Activated T-helper 1 cell treated with anti-CD3 and anti-CD28 coated beads, Interleukin-2, amount 50 U/mL, for 16 hours (primary cell): ENCODE measurements at places on chromosomes 7 and 10.

GRCh38 chr7:6419310-6419773 is 28.4 kb downstream of the DAGLB start:
- no peak for DNase-seq

- no peak for DNase-seq
These were observed 52.2 kb downstream of the R3HCC1L start for GRCh38 chr10:98186681-98187080.

- peak; percentile 34 for DNase-seq
These were observed at the start of gene GIMAP7 for GRCh38 chr7:150514748-150515222. GIMAP7 (plus strand) TSS chr7:150514872; CDS start chr7:150519975, 5,103 bp downstream.

- DNase-seq = no peak
These were observed 185.8 kb upstream of the SMIM30 start for GRCh38 chr7:113304104-113304503.

GRCh38 chr10:83073472-83073871 is 1065.8 kb upstream of the GHITM start:
- no peak for DNase-seq

GRCh38 chr10:34584164-34584563 is 230.9 kb downstream of the PARD3 start:
- DNase-seq = no peak

GRCh38 chr10:78419481-78420265 is 386.0 kb downstream of the RPS24 start:
- no peak for DNase-seq

- DNase-seq = no peak
These were observed 507.5 kb upstream of the SORCS1 start for GRCh38 chr10:107671960-107672359.

DNA sequence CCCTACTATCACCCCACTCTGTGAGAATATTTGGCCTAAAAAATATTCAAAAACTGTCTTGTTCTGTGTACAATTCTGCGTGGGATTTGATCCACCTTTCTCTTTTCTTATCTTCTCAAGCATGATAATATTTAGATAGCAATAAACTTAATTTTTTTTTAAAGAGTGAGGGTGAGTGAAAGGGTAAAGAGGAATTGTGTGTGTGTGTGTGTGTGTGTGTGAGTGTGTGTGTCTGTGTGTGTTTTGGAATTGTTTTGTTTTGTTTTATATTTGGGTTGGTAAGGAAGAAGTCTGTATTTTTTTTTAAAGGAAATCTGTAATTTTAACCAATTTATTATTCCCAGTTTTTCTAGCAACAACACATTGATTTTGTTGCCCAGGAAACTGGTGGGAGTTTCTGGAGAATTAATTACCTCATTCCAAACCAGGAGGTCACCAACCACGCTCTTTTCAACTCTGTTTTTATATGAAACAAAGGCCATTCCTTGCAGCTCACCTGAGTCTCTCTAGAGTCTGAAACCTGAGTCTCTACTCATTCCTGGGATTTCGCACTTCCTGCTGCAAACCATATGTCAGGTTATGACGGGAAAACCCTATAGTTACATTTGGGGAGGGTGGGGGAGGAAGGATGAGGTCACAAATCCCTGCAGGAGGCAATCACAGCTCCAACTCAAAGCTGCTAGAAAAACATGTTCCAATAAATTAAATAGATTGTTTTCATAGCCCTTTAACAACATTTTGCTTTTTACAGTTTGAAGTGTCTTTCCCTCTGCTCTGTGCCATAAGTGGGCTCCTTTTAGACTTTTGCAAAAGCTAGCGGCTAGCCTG is 38.1 kb upstream of the XPNPEP1 start:
- DNase-seq = no peak

- no peak for DNase-seq
These were observed 146.4 kb upstream of the LYZL2 start for GRCh38 chr10:30775779-30776591.

DNA sequence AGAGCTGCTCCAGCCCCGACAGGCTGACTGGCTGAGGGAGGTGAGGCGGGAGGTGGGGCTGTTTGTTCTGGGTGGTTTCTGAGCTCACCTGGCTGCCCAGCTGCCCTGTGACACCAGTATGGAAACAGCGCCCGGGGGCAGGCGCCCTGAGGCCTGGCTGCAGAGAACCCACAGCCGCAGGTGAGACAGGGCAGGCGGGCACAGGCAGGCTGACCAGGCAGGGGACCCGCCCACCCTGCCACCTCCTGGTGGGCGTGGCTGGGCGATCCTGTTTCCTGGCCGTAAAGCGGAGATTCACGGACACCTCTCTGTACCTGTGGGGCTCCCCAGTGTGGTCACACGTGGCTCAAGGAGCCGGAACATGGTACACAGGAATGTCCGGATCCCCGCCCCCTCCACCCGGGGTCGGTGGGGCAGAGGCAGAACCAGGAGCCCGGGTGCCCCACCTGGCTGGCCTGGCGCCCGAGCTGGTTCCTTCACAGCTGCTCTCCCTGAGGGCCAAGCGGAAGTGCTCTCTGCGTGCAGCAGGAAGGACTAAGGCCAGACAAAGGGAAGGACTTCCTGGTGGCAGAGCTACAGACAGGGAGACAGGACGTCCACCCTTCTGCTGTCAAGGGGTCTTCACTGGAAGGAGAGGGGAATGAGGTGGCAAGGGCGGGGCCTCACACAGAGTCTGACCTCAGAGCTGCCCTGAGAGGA is 3.9 kb downstream of the MICALL2 start:
- DNase-seq = no peak

GRCh38 chr7:157674027-157674714 is 337.4 kb downstream of the DNAJB6 start:
- DNase-seq = no peak

DNA sequence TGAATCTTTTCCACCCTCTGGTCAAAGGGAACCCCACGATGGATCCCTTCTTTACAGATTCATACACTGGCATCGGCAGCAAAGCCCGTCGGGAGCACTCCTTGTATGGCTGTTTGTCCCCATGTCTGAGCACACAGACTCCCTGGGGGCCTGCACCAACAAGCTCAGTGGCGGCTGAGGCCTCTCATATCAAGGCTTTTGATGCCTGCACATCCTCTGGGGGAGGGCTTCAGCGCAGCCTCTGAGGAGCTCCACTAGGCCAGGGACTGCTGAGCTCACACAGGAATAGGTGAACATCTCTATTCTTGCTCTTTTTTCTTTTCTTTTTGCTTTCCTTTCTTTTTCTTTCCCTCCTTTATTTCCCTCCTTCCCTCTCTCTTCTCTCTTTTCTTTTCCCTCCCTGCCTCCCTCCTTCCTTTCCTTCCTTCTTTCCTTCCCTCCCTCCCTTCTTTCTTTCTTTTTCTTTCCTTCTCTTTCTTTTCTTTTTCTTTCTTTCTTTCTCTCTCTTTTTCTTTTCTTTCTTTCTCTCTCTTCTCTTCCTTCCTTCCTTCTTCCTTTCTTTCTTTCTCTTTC is 174.6 kb downstream of the CCDC3 start:
- DNase-seq = no peak

GRCh38 chr7:139737221-139738100 is 40.3 kb downstream of the HIPK2 start:
- no peak for DNase-seq

- no peak for DNase-seq
These were observed 638 bp downstream of the METTL27 start for GRCh38 chr7:73841689-73842066.

GRCh38 chr10:102101152-102101551 is 19.0 kb downstream of the LDB1 start:
- no peak for DNase-seq
